ENCODE measurements at places on chromosomes 2 and 18. TPM values are rescaled to one million over a fixed set of nuclear protein-coding genes. Genes with fewer than 3 reads are reported as not detected.
A peak's percentile ranks its signal among the peaks of the same experiment; 100 is the strongest.

GRCh38 chr2:119860924-119861323 is 101.2 kb downstream of the PTPN4 start:
- no peak for DNase-seq

GRCh38 chr2:179677746-179678505 is 183.5 kb downstream of the ZNF385B start:
- no peak for DNase-seq

Gene PDE11A
- 0.54 TPM for total RNA-seq

DNA sequence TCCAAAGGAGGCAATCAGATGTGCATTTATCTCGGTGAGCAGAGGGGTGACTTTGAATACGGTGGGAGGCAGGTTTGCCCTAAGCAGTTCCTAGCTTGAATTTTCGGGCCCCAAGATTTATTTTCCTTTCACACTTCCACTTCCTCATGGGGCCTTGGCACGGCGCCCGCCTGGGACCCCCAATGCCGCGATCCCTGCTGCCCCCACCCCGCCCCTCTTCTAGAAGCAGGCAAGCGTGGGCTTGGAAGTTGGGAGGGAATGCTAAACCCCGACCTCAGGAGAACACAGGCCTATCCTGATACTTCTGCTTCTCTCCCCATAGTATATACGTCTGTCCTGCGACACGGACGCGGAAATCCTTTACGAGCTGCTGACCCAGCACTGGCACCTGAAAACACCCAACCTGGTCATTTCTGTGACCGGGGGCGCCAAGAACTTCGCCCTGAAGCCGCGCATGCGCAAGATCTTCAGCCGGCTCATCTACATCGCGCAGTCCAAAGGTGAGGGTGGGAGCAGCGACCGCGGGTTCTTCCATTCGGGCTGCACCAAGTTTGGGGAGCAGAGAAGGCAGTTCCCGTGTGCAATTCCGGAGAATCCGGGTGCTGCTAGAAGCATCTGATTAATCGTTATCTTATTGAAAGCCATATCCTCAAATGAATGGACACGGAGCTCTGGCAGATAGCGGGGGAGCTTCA is 21.6 kb downstream of the TRPM8 start:
- DNase-seq: no peak

GRCh38 chr2:215887303-215887702 is 126.0 kb downstream of the MREG start:
- no peak for DNase-seq

- no peak for DNase-seq
Measured at GRCh38 chr2:156309167-156309566, 23.4 kb downstream of the NR4A2 start.

GRCh38 chr2:198116756-198117155 is 312.4 kb downstream of the PLCL1 start:
- DNase-seq: no peak

Gene CARF
- total RNA-seq: 9.0 TPM

DNA sequence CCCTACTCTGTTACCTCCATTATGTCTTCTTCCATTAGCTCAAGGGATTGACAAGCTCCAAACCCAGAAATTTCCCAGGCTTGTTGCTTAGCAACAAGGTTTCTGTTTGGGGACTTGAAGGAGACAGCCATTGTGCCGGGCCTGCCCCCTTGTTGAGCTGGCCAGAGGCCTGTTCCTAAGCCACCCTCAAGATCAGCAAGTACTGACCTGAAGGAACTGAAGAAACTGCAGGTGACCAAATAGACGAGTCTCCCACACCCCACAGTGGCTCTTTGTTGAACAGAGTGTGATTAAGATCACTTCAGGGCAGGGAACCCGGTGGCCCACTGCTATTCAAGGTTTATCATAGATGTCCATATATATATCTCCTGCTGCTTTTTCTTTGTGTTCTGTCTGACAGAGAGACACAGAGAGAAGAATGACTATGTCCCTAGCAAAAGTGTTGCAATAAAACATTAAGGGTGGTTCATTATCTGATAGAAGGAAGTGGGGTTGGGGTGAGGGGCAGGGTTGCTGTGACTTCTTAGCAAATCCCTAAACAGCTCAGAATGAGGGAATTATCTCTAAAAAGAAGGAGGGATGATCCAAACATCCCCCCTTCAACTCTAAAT is 69.2 kb downstream of the RNF144A start:
- DNase-seq: no peak

Gene TUBA4B
- not detected for total RNA-seq

GRCh38 chr2:20227894-20228505 is 3.1 kb upstream of the SDC1 start:
- DNase-seq: peak; percentile 72

Gene ACMSD
- not detected for total RNA-seq

Gene CHRND
- 0.11 TPM for total RNA-seq

- DNase-seq: no peak
Measured at GRCh38 chr2:88537640-88538039, 85.1 kb upstream of the FOXI3 start.

GRCh38 chr2:75071766-75072165 is 113.3 kb downstream of the POLE4 start:
- DNase-seq: no peak

GRCh38 chr2:233445152-233445830 is 91.0 kb downstream of the DGKD start:
- peak; percentile 58 for DNase-seq

GRCh38 chr2:182977463-182977862 is 60.8 kb downstream of the NCKAP1 start:
- DNase-seq: no peak

GRCh38 chr2:12948231-12948960 is 231.7 kb downstream of the TRIB2 start:
- no peak for DNase-seq

DNA sequence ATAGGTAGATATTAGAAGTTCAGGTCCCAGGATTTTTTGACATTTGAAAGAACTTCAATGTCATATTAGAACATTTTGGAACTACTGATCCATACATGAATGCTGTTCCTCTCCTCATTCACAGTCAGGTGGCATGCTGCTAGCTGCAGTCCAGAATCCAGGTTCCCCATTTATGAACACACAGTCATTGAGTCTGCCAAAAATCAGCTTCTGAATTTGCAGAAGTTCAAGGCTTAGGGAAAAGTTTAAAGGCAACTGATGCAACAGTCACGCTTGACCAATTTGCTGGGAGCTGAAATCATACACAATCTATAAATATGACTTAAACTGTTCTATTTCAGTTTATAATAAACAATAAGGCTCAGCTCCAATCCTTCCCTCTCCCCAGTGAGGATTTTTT is 17.3 kb upstream of the TTR start:
- DNase-seq: no peak

All from cardiac septum (tissue), 1 donor.